NCI-H2107 (cell line): ENCODE measurements at places on chromosomes 11 and 22.
A peak's percentile ranks its signal among the peaks of the same experiment; 100 is the strongest.

DNA sequence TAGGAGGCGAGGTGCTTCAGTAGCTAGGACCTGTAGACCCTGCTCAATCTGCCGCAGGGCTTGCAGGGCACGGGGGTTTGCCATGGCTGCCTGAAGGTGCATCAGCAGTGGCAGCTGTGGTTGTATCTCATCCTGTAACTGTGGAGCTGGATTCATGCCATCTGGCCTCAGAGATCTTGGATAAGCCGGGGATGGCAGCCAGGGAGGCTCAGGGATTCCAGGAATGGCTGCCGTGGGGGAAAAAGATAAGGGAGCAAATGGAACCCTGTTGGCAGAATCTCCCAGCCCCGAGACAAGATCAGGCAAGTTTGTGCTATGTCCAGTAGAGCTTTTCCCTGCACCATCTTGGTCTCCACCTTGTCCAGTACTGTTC lies 1.8 kb downstream of the UBQLN3 start:
- DNase-seq, result no peak

GRCh38 chr11:122091835-122092234 lies 24.2 kb downstream of the BLID start:
- DNase-seq, result no peak

- no peak for DNase-seq
Observed at GRCh38 chr22:50459496-50460140, 15.2 kb downstream of the SBF1 start.

- DNase-seq, result no peak
Observed at GRCh38 chr11:94017446-94017845, 3.7 kb upstream of the HEPHL1 start.

GRCh38 chr11:7449211-7449840 lies 36.0 kb upstream of the OLFML1 start:
- DNase-seq, result no peak

GRCh38 chr22:17434856-17435255 lies 65.6 kb downstream of the CECR2 start:
- no peak for DNase-seq

DNA sequence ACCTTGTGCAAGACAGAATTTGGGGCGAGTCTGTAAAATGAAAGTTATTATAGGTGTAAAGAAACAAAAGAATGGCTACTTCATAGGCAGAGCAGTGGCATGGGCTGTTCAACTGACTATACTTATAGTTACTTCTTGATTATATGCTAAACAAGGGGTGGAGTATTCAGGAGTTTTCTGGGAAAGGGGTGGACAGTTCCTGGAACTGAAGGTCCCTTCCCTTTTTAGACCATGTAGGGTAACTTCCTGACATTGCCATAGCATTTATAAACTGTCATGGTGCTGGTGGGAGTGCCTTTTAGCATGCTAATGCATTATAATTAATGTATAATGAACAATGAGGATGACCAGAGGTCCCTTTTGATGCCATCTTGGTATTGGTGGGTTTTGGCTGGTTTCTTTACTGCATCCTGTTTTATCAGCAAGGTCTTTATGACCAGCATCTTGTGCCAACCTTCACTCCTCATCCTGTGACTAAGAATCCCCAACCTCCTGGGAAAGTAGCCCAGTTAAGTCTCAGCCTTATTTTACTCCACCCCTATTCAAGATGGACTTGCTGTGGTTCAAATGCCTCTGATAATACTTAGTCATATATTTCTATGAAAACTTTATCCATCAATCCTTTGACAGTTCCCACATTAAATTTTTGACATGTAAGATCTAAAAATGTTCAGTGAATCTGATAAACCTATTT lies 118.6 kb downstream of the ARHGAP42 start:
- DNase-seq, result no peak

- no peak for DNase-seq
Observed at GRCh38 chr11:57792060-57792541, 30.5 kb downstream of the CTNND1 start.

GRCh38 chr11:119185981-119186634 lies 833 bp downstream of the NHERF4 start:
- DNase-seq, result no peak

GRCh38 chr22:39350757-39351688 lies 1.2 kb downstream of the SYNGR1 start:
- no peak for DNase-seq

GRCh38 chr22:36332623-36333332 lies 55.0 kb downstream of the MYH9 start:
- DNase-seq, result no peak

DNA sequence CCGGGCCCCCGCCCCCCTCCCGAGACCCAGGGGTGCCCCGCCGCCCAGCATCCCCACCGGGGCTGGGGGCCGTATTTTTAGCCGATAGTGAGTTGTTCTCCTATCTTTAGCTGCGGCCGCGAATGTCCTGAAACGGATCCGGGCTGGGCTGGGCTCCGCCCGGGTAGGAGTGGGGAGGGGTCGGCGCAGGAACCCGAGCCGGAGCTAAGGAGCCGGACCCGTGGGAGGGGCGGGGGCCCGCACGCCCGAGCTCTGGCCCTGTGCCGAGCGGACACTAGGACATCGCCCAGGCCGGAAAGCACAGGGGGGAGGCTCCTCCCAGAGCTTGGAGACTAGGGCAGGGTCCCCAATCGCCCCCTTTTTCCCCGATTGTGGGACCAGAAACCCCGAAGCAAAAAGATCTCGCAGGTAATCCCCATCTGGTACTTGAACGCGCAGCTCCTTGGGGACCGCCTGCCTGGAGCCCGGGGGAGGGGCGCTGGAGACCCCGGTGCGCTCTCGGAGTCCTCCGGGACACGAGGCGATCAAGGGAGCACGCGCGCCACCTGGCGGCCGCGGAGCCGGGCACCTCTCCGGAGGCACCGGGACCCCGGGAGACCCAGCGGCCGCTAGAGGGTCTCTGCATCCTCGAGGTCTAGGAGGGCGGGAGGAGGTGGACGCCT lies 669 bp downstream of the CDC42EP2 start:
- DNase-seq, result peak; percentile 49

- DNase-seq, result no peak
Observed at GRCh38 chr22:30894371-30894740, 74.2 kb downstream of the MORC2 start.

DNA sequence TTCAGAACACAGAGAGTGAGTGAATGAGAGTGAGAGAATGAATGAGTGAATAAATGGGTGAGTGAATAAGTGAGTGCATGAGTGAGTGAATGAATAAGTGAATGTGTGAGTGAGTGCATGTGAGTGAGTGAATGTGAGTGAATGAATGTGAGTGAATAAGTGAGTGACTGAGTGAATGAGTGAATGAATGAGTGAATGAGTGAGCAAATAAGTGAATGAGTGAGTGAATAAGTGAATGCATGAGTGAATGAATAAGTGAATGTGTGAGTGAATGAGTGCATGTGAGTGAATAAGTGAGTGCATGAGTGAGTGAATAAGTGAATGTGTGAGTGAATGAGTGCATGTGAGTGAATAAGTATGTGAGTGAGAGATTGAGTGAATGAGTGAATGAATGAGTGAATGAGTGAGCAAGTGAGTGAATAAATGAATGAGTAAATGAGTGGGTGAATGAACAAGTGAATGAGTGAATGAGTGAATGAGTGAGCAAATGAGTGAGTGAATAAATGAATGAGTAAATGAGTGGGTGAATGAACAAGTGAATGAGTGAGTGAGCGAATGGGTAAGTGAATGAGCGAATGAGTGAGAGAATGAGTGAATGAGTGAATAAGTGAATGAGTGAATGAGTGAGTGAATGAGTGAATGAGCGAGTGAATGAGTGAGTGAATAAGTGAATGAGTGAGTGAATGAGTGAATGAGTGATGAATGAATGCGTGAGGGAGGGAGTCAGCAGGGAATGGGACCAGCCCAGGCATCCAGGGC lies 21.3 kb upstream of the MUC5B start:
- no peak for DNase-seq

DNA sequence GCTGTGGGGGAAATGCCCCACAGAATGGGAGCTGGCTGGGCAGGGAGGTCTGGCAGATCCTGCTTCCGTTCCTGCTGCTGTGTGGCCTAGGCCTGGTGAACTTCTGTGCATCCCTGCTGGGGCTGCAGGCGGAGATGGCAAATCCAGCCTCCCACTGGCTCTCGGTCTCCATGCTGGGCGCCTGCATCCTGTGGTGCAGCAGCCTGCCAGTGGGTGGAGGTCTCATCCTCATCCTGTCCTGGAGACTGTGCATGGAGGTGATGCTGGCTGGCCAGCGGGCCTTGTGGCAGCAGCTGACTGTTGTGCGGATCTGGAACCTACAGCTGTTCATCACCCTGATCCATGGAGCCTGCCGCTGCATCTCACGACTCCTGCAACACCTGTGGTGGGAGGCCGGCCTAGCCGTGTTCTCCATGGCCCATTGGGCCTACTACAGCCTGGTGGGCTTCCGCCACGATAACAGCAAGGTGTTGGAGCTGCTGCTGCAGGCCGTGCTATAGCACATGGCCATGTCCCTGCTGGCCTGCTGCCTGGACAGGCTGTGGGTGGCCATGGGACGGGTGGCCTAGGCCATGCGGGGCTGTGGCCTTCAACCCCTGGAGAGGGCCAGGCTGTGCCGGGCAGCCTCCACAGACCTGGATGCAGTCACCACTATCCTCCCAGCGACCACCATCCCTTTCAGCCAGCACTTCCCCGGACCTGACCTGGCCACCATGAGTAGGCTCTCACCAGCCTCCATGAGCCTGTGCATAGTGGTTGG lies 8.8 kb upstream of the RPL3 start:
- DNase-seq, result no peak

DNA sequence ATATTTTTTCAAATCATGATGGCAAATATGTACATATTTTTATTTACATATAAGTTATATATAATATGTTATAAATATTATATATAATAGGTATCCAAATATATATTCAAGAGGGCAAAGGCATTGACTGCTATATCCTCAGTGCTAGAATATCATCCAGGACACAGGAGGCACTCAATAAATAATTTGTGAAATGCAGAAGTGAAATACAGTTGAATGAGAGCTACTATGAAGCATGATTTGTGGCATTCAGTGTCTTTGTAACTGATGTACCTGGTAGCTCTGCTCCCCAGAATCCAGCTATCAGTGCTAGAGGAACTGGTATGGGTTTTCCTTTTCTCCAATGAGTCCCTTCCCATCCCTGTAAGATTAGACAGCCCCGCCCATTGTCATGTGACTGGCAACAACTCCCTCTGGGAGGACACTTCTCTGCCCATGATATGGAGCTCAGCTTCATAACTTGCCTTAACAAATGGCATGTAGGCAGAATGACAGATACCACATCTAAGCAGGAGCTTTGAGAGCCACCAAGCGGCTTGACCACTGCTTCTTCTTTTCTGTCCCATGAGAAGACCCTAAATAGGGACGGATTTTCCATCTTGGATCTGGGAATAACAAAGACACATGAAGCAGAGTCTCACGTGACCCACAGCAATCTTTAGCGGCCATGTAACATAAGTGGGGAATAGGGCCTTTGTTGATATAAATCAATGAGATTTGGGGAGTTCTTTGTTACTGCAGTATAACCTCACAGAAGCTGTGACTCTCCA lies 10.2 kb upstream of the CD82 start:
- DNase-seq, result no peak

- DNase-seq, result no peak
Observed at GRCh38 chr11:83047515-83048225, 24.0 kb downstream of the RAB30 start.

- DNase-seq, result no peak
Observed at GRCh38 chr11:1271002-1271401, 38.4 kb downstream of the TOLLIP start.

GRCh38 chr11:69537855-69538640 lies 56.6 kb downstream of the LINC01488 start:
- DNase-seq, result no peak

- DNase-seq, result no peak
Observed at GRCh38 chr11:73570415-73571114, 27.3 kb downstream of the FAM168A start.

DNA sequence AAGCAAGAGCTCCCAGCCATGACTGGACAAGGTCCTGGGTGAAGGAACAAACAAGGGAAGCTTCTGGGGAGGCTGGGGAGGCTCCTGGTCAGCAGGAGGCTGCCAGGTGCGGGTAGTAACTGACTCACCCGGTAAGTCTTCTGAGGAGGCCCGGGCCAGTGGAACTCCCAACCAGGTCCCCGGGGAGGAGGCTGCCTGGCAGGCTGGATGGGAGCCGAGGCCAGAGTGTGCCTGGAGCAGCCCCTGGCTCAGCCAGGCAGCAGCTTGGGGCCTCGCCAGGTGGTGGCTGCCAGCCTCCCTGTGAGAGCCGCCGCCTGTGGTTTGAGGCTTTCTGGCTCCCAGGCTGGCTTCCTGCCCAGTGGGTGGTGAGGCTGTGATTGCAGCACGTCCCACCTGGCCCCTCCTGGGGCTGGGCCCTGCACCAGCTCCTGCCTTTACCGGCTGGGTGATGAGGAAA lies 46.2 kb downstream of the IGF2 start:
- peak; percentile 91 for DNase-seq

GRCh38 chr11:38345286-38345685 lies 1747.2 kb upstream of the RAG2 start:
- DNase-seq, result no peak

GRCh38 chr11:130587658-130588057 lies 139.2 kb downstream of the ADAMTS15 start:
- no peak for DNase-seq

GRCh38 chr22:21443057-21443734 lies 24.0 kb upstream of the TMEM191C start:
- no peak for DNase-seq
